ENCODE measurements at places on chromosomes 5 and 9.

GRCh38 chr9:104412238-104412637 lies 91.8 kb upstream of the OR13F1 start:
- DNase-seq: no peak

- DNase-seq: no peak
Observed at GRCh38 chr9:125750627-125751011, 3.4 kb downstream of the PBX3 start.

DNA sequence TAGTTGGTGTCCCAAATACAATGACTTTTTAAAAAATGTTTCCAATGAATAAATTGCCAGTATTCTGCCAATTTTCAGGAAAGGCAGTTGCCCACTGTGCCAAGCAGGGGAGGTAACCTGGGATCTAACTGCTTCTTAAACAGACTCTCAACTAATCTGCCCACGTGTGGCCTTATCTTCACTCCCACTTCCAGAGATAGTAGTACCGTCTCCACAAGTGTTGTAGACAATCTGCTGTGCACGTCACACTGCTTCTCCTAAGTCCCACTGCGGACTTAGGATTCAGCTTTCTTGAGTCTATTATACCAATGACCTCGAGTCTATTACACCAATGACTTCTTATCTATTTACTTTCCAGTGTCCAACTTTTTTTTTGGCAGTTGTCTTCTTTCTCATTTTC lies 21.2 kb downstream of the POU4F3 start:
- no peak for DNase-seq

- no peak for DNase-seq
Observed at GRCh38 chr9:108109927-108110690, 620.5 kb upstream of the KLF4 start.

DNA sequence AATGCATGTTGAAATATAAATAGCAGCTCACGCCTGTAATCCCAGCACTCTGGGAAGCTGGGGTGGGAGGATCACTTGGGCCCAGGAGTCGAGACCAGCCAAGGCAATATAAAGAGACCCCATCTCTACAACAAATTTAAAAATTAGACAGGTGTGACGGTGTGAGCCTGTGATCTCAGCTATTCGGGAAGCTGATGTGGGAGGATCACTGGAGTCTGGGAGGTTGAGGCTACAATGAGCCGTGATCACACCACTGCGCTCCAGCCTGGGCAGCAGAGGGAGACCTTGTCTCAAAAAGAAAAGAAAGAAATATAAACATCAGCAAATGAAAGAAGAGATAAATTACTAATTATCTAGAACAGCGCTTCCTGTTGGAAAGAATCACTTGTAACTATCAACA lies 105.0 kb downstream of the MAPKAP1 start:
- no peak for DNase-seq

DNA sequence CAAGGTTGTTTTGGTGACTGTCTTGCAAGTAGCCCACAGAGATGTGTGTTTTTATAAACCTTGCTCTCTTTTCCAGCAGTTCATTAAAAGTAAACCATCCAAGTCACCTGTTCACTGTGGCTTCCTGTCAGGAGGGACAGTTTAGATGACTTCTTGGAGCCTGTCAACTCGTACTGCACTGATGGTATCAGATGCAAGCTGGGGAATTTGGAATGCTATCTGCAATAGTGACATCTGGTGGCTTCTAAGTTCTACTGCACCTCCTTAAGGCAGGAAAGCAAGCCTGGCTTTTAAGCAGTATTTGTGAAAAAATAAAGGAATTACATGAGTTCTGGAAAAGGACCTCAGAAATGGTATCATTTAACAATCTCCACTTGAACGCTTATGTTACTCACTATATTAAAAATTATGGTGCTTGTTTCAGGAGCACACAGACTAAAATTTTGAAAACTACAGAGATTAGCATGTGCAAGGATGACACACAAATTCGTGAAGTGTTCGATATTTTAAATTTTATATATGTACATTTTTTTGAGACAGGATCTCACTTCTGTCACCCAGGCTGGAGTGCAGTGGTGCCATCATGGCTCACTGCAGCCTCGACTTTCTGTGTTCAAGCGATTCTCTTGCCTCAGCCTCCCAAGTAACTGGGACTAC lies 164.0 kb downstream of the TTC39B start:
- no peak for DNase-seq

DNA sequence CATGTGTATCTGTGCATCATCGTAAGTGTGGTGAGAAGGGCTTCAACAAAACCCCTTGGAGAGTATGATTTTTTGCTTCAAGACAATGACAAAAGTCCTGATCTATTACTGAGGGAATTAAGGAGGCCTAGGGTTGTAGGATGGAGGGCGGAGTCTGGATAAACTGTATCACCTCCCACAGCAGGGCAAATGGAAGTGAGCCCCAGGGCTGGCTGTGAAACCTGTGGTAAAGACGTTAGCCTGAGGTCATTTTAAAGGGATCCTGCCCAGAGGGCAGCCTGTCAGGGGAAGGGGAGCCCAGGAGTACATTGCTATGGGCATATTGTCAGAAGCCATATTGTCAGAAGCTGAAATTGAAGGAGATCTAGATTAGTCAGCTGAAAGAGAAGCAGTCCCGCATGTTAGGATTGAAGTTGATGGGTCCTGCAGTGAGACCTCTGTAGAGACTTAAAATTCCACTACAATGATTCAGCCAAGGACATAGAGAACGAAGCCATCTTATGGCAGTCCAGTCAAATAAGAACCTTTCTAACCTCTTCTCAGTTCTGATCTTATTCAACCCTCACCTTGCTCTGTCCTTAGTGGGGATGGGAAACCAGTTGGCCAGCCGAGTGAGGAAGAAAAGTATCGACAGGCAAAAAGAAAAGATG lies 26.9 kb downstream of the ADGRV1 start:
- no peak for DNase-seq

DNA sequence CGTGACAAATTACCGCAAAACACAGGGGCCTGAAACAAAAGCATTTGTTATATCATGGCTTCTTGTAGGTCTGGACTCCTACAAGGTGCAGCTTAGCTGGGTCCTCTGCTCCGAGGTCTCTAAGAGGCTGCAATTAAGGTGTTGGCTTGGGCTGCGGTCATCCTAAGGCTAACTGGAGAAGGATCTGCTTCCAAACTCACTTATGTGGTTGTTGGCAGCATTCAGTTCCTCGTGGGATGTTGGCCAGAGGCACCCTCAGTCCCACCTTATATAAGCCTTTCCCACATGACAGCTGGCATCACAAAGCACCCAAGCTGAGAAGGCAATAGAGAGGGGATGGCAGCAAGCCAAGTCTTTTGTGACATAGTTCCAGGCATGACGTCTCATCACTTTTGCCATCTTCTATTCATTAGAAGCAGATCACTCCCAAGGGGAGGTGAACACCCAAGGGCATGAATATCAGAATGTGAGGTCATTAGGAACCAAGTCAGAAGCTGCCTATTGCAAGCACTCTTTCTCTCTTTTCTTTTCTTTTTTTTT lies 47.9 kb upstream of the ZBTB43 start:
- no peak for DNase-seq

- DNase-seq: no peak
Observed at GRCh38 chr9:77876590-77876989, 155.0 kb downstream of the GNAQ start.

GRCh38 chr9:116937361-116937760 lies 250.3 kb downstream of the TRIM32 start:
- no peak for DNase-seq

DNA sequence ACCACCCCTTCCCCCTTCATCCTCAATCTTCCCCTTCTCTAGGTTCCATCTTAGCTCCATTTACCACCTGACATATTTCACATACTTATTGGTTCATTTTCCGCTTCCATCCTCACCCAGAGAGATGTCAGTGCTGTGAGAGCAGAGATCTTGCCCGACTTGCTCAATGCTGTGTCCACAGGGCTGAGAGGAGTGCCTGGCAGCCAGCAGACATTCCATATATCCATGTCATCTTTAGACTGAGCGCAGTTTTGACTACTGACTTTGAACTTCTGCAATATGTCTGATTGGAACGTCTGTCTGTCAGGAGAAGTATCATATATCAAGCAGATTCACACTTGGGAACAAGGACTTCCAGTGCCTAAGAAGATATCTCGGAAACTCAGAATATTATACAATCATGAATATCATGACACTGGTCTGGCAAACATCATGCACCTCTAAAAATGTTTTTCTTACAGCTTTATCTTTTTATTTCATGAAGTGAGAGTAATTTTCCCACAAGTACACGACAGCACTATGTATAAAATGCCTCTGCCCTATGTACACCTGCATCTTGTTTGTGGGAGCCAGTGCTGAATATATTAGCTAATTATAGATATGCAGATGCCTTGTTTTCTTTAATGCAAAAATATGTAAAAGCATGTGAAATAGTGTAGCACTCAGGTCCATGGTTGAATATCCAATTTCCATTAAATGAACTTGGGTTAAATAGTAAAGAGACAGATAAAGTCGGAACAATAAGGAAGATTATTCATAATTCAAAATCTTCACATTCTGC lies 454.0 kb upstream of the DAP start:
- no peak for DNase-seq

DNA sequence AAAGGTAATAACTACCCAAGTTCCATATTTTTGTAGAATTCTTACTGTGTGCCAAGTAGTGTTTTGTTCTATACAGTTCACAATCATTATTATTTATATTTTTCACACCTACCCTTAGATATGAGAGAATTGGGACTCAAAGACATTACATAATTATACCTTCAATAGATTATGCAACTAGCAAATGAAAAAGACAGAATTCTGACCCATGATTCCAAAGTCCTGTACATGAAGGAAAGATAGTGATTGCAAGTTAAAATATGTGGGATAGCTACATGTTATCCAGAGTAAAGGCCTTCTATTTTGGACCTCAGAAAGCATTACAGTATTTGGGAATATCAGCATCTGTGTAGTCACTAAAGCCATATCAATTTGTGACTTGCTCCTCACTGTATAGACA lies 581.0 kb downstream of the ELAVL2 start:
- no peak for DNase-seq

All from GOT3 (cell line).